ENCODE measurements at places on chromosomes 12 and 14.

DNA sequence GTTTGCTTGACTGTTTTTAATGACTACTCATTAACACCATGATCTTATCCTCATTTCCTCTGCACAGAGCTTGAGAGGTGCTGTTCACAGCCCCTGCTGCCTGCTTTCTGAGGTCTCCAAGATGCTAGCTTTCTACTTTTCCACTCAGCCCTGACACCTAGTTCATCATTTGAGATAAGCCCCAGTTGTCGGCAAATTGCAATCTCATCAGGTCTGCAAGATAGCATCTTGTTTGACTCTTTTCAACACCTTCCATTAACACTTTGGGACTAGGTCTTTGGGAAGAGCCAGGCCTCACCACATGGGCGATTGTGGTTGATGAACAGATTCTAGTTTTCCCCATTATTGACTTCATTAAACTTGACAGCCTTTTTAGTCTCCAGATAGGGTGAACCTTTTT is 904.8 kb downstream of the DIO2 start:
- no peak for DNase-seq

- DNase-seq, result no peak
Measured at GRCh38 chr12:80648881-80649280, 58.6 kb upstream of the MYF6 start.

DNA sequence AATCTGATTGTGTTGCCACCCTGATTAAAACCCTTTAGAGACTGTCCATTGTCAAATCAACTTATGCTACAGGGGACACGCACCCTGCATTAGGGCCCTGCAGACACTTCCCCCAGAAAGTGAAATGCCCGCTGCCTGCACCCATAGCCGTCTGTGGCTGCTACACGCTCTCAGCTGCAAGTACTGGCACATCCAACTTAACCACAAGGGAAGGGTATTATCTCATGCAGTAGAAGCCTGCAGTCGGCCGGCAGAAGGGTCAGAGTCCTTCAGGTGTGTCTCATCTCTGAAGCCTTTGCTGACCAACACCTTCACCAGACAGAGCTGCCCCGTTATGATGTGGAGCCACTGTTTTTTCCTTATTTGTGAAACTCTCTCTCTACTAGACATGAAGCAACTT is 20.8 kb downstream of the CFAP251 start:
- no peak for DNase-seq

DNA sequence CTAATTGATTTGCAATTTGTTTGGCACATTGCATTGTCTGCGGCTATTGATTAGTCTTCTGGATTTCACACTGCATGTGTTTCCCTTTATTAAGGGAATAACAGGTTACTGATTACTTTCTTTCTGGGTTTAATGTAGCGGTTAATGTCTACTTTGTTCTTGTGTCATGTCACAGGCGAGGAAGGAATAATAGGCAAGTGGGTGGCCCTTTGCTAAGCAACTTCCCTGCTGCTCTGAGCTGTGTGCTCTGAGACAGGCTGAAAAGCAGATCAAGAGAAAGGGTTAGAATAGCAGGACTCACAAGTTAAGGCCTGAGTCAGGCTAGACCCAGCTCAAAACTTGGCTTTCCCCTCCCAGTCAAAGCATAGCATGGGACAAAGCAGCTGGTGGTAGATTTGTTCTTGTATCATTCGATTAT is 77.2 kb downstream of the NKX2-1 start:
- no peak for DNase-seq

DNA sequence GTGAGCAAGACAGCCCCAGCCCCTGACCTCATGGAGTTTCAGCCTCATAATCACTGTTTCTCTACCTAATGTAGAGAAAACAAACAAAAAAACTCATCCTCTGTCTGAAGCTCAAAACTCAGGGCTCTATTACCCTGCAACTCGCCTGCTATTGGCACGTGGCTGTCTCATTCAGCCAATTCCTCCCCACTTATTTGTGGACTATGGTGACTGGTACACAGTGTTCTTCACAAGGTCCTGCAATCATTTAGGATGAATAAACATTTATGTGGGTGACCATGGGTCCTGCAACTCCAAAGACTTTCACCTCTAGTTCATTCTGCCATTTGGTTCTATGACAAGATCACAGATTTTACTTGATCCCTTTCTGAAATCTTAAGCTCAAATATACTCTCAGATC is 4.7 kb downstream of the PPP2R3C start:
- no peak for DNase-seq

- no peak for DNase-seq
Measured at GRCh38 chr12:32131666-32132065, 25.0 kb downstream of the BICD1 start.

DNA sequence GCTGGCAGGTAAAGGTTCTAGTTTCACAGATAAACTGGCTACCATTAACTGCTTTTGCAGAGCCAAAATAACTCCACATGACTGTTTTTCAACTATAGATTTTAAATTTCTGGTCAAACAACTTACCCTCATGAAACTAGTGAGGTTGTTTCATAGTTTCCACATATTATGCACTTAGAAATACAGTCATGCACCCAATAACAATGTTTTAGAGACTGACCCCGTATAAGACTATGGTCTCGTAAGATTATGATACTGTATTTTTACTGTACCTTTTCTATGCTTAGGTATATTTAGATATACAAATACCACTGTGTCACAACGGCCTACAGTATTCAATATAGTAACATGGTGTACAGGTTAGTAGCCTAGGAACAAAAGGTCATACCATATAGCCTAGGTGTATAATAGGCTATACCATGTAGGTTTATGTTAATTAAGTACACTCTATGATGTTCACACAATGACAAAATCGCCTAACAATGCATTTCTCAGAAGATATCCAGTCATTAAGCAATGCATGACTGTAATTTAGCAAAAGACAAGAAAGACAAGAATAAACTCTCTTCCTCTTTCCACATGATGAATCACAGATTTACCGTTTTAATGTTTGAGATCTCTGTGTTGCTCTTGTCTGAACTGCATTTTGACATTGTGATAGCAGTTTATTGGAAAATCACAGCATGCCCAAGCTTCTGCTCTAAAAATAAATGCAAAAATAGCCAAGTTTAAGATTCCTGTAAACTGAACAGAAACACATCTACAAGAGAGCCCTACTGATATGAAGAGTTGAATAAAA is 17.1 kb downstream of the DICER1 start:
- no peak for DNase-seq

DNA sequence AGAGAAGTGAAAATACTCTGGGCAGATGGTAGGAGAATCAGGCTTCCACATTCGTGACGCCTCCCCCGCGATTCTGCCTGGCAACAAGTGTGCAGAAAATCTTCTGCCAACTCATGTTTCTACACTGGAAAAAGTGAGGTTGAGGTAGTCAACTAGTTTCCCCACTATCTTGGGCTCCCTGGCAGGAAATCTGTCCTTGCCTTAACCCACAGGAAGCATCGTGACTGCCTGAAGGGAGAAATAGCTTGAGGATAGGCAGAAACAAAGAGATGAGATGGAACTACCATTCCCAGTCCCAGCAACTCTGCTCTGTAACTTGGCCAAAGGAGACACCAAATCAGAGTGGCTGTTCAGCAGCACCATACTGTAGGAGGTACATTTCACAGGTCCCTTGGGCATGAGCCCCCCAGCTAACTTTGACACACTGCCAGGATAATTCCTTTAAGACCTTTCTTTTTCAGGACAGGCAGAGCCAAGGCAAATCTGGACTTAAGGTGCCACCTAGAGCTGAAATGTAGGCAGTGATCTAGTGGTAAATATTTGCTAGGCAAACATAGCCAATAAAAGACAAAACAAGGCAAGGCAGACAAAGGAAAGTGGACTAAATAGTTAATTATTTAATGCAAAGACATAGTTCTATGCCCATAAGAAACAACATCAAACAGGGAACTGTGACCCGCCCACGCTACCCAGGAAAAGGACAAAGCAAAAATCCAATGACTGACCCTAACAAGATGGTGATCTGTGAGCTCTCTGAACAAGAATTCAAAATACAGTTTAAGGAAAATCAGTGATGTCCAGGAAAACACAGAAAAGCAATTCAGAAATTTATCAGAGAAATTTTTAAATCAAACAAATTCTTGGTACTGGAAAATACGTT is 205.1 kb downstream of the PTPRO start:
- no peak for DNase-seq

DNA sequence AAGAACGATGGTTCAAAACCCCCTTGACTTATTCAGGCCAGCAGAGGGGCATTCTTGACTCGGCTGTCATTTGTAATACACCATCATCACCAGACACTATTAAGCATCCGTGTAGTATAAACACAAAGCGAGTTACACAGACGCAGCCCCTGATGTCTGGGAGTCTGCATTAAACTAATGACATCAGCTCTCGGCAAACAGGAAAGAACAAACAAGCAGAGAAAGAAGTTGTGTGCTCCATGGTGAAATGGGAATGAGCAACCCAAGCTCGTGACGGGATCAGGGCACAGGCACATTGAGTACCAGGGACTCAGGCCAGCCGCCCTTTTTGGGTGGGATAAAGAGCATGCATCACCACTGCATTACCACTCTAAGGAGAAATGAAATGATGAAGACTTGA is 460.1 kb downstream of the MED13L start:
- no peak for DNase-seq

DNA sequence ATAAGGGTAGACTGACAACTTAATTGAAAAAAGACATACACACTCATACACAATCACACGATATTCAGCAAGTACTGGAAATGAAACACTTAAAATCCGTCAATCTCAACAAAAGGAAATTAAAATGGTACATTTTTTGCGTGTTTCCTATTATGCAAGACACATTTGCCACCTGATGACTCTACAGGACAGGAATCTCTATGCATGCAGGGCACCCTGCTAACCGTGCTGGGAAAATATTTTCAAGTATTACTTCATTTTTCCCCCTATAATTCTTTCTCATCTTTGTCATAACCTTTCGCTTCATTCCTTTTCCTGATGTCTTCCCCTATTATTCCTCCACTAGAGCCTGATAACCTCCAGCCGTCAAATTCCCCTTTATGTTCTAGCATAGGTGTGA is 150.2 kb downstream of the TMEM132D start:
- no peak for DNase-seq

DNA sequence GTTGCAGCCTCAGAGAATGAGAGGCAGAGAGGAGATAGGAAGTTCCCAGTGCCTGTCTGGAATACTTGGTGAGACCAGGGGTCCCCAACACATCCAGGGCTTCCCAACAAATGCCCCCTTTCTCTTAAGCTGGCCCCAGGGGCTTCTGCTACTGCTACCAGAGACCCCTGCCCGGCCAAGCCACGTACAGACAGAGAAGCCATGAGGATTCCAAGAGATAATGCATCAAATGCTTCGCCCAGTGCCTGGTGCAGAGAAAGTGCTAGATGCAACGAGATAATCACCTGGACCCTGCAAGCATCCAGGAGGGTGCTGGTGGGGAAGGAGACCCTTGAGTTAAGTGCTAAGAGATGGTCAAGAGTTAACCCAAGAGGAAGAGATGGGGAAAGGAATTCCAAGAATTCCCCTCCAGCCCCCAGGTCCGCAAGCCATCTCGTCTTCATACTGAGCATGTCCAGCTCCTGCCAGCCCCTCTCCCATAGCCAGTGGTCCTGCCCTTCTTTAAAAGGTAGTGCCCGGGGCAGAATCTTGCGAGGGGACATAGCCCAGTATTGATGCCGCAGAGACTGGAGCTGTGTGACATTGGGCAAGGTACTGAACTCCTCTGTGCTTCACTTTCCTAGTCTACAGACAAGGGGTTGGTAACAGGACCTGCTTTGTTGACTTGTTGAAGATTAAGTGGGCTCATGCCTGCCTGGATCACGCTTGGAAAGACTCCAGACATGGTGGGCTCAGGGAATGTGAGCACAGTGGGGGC is 103.3 kb downstream of the CALM1 start:
- DNase-seq, result no peak

- no peak for DNase-seq
Measured at GRCh38 chr12:31227401-31227981, 98.5 kb downstream of the SINHCAF start.

DNA sequence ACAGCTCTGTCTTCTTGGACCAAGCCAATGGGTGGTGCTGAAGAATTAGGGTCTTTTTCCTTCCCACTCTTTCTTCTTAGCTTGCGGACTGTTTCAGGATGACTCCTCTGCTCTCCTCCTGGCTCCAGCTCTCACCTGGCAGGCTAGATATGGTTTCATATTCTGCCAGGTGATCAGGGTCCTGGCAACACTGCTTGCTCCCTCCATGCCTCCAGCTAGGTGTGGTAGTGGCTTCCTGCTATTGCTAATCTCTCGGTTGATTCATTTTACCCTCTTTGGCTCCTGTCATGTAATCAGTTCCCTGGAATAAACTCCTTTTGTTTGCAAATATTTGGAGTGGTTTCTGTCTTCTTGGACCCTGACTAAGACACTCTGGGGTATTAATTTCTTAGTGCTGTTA is 4.3 kb upstream of the GZMH start:
- no peak for DNase-seq

DNA sequence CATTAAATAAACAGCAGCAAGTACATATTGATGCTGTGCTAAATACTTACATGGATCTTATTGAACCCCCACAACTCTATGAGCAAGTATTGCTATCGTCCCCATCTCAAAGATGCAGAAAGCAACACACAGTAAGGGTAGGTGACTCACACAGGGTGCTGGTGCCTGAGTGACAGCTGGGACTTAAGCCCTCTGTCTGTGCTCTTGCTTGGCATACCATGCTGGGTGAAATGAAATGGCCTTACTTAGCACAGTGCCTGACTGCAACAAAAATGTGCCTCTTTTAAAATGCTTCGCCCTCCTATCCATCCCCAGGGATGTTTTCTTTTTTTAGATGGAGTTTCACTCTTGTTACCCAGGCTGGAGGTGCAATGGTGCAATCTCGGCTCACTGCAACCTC is 788 bp downstream of the TEX52 start:
- DNase-seq, result no peak

- DNase-seq, result no peak
Measured at GRCh38 chr14:91225025-91225424, 19.5 kb downstream of the GPR68 start.
